Bronchial smooth muscle cell (primary cell): ENCODE measurements at places on chromosomes 6 and 20. TPM values are rescaled to one million over a fixed set of nuclear protein-coding genes. Genes with fewer than 3 reads are reported as not detected.

MMP24 gene
- 0.09 and 0.47 TPM in 2 replicates for total RNA-seq

PAX1 gene
- total RNA-seq = not detected in 2 replicates

OR12D3 gene
- not detected in 2 replicates for total RNA-seq

ARMH2 gene
- not detected in 2 replicates for total RNA-seq

HCRTR2 gene
- total RNA-seq = not detected in 2 replicates

EPHA7 gene
- 0.32 TPM in 1 of 2 replicates, not detected in the other for total RNA-seq

SLC26A8 gene
- under 0.01 TPM in 1 of 2 replicates, not detected in the other for total RNA-seq

KHDC1L gene
- total RNA-seq = not detected in 2 replicates

SNRNP48 gene
- total RNA-seq = 10.9 and 19.7 TPM in 2 replicates

SLC22A2 gene
- not detected in 2 replicates for total RNA-seq

AVP gene
- total RNA-seq = not detected in 2 replicates

RAET1G gene
- 6.1 and 10.5 TPM in 2 replicates for total RNA-seq

MAK gene
- total RNA-seq = not detected in 2 replicates

LAMP5 gene
- not detected in 2 replicates for total RNA-seq

SLC52A3 gene
- total RNA-seq = not detected in 2 replicates

CRISP3 gene
- total RNA-seq = not detected in 2 replicates

CCDC170 gene
- 0.47 and 1.5 TPM in 2 replicates for total RNA-seq

FGD2 gene
- total RNA-seq = not detected in 2 replicates

TMEM151B gene
- total RNA-seq = under 0.01 TPM in 2 replicates

SESN1 gene
- 26.5 and 32.5 TPM in 2 replicates for total RNA-seq

RIMS4 gene
- under 0.01 and 0.16 TPM in 2 replicates for total RNA-seq

HLA-DRB5 gene
- total RNA-seq = not detected in 2 replicates

DEFB113 gene
- total RNA-seq = not detected in 2 replicates
